ENCODE measurements at places on chromosomes 5 and 9. TPM values are rescaled to one million over a fixed set of nuclear protein-coding genes. Genes with fewer than 3 reads are reported as not detected.
A peak's percentile ranks its signal among the peaks of the same experiment; 100 is the strongest.

GRCh38 chr5:90071066-90071465 is 338.5 kb downstream of the CETN3 start:
- DNase-seq: no peak

DNA sequence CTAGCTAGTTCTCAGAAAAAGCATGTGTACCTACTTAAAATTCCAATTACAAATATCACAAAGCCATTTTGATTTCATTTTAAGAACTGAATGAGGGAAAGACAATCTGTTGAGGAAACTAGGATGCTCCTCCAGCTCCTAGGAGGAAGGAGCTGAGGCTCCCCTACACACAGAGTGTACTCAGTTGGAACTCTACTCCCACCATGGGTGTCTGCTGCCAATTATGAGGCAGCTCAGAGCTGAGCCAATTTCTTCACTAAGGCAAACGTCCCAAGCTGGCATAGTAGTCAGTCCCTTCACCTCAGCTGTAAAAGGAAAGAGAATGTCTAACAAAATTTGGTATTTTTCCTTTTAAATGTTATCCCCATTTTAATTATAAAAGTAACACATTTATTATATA is 300.0 kb upstream of the TRPC7 start:
- no peak for DNase-seq

DNA sequence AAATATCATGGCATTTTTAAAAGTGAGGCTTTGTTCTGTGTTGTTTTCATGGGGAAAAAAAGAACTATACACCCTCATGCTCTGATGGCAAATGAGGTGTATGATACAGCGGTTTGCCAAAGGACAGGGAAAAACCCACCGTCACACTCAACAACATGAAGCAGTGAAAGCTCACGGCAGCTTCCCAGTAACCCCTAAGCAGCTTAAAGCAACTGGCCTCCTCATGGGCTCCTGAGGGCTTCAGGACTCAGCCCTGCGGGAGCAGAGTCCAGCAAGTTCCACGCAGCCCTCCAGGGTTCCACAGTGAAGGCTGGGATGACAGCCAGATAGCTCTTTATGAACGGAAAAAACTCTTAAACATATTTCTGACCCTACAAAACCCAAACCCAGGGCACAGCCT is 12.9 kb downstream of the BARHL1 start:
- no peak for DNase-seq

DNA sequence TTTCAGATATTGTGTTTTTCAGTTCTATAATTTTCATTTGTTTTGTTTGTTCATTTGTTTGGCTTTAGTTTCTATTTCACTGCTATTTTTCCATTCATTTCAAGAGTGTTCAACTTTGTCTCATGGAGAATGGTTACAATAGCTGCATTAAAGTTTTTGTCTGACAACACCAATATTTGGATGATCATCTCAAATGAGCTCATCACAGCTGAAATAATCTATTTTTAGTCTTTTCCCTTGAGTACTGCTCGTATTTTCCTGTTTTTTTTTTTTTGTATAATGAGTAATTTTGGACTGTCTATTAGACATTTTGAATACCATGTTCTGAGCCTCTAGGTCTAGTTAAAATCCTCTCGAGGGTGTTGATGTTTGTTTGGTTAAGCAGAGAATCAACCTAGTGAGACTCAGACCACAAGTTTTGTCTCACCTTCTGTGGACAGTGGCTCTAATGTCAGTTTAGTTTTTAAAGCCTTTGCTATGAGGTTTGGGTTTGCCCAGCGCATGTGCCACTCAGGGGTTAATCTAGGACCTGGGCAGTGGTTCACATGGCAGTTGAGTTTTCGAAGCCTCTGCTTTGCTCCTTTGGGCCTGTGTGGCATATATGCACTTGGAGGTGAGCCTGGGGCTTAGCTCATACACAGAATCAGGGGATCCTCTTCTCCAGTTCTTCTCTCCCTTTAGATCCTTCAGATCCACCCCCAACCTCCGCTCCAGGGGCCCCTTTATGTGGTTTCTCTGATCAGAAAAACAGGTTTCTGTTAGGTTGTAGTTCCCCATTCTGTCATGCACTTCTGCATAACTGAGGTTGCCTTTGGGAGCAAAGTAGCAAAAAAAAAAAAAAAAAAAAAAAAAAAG is 79.8 kb downstream of the ARSB start:
- no peak for DNase-seq

GRCh38 chr9:99419070-99419469 is 197.0 kb downstream of the SEC61B start:
- DNase-seq: no peak

DNA sequence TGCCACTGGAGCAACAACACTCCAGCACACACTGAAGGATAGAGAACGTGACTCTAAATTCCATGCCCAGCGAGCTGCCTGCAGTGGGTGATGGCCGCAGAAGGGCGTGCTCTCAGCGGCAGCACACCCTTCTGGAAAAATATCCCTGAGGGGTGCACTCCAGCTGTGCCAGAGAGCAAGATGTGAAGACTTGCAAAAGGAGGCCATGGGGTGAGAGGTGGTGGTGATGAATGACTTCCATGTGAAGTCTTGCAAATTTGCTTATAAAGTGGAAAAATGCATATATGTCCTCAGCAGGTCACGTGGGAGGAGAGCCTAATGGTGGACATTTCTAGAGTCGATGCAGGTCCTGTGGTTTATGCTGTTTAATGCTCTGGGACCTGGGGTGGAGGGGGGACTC is 39.8 kb upstream of the COL5A1 start:
- DNase-seq: no peak

DNA sequence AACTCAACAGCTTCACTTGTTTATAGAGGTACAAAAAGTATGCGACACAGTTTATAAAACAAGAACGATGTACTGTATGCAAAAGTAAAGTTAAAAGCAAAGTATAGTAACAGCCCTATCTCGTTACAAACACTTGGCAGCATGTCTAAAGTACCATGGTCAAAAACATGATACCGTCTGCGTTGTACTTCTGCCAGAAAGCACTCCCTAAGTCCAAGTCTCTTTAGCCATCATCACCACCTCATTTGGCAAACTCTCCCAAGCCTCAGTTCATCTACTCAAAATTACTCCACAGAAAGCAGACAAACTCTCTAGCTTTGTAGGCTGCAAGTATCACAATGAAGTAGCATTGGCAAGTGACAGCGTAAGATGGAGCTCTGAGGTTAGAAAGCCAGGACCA is 73.4 kb downstream of the NFIB start:
- no peak for DNase-seq

- DNase-seq: no peak
These were observed 45.0 kb upstream of the KLF4 start for GRCh38 chr9:107534510-107535078.

DNA sequence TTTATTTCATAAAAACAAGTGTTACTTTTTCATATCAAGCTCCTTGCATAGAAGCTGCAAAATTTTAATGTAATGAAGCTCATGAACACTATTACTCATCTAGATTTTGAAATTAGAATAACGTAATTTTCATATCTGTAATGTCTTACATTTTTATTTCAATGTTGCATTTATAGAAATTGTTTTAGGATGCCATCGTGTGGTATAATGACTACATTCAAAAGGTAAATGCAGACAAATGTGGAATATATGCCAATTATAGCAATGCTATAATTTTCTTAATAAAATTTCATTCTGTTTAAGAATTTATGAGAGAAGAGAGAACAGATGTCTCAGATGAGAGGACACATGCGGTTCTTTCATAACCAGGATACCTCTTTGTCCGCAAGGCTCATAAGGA is 230.2 kb downstream of the TMEM232 start:
- DNase-seq: no peak

GRCh38 chr5:178490935-178491652 is 99.1 kb downstream of the COL23A1 start:
- no peak for DNase-seq

- DNase-seq: peak; percentile 59
These were observed 34.5 kb upstream of the MED27 start for GRCh38 chr9:132114102-132114707.

GRCh38 chr5:43592363-43592762 is 10.6 kb upstream of the NNT start:
- no peak for DNase-seq

GRCh38 chr5:109788596-109788995 is 98.9 kb downstream of the MAN2A1 start:
- DNase-seq: no peak

DNA sequence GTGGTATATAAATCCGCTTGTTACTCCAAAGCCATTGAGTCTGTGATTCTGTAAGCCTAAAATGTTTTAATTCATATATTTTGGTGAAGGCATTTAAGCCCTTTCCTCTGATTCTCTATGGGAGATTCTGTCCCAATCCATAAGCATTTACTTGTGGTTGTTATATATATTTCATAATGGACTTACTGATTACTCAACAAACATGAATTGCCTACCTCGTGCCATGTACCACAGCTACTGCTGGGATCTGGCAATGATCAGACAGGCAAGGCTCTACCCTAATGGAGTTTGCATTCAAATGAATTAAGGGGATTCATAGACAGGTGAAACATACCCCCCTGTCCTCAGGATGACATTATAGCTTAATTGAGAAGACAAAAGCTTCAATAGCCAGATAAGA is 54.5 kb downstream of the C9orf152 start:
- no peak for DNase-seq

DNA sequence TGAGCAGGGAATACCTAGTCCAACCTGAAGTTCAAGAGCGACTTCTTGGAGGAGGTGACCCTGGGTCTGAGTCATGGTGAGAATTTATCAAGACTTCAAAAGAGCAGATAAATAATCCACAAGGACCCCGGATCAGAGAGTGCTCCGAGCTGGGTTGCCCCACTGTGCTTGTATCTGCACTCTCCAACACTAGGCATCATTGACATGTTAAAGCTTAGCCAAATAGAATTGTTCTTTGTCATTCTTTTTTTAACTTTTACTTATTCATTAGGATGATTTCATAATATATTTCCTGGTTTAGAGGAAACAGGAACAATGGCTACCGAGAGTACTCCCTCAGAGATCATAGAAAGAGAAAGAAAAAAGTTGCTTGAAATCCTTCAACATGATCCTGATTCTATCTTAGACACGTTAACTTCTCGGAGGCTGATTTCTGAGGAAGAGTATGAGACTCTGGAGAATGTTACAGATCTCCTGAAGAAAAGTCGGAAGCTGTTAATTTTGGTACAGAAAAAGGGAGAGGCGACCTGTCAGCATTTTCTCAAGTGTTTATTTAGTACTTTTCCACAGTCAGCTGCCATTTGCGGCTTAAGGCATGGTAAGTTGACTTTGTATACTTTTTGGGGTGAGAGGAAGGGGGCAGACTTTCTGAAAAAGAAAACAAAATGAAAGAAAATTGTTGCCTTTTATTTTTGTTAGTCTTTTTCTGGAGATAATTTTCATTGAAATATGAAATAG is at the start of gene CARD6:
Gene CARD6 (plus strand): TSS at position 300 of the 738 bp plus-strand sequence. CDS start 16 bp downstream, at position 316.
- no peak for DNase-seq

- DNase-seq: no peak
These were observed 408.7 kb upstream of the PIK3R1 start for GRCh38 chr5:67806654-67807438.

DNA sequence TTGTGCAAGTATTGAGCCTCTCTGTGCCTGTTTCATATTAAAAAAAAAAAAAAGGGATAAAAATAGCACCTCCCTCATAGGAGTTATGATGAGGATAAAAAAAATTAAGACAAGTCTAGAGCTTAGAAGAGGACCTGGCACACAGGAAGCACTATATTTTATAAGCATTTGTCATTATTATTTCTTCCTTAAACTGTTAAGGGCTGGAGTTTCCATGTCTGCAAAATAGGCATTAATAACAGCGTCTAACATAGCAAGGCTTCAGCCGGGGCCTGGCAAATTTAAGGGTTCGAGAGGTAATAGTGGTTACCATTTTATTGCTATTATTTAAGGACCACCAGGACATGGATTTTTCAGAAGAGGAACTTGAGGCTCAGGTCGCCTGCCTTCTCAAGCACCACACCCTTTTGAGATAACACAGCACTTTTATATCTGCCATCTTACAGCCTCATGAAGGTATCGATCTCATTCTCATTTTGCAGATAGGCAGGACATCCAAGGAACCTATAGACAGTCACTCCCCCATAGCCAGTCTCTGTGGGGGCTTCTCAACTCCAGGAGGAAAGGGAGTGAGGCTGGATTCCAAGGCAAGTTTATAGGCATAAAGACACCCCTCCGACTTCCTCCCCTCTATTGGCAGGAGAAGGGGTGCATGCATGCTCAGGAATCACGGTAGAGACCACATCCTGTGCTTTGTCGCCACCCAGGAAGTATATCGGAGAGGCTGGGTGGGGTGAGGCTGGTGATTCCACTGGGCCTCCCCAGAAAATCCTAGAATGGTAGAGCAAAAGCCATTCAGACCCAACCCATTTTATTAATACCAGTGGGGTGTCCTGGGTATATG is 2.4 kb downstream of the ANXA6 start:
- peak; percentile 87 for DNase-seq

GRCh38 chr5:140182803-140183367 is 7.9 kb downstream of the CYSTM1 start:
- DNase-seq: no peak

- DNase-seq: no peak
These were observed 26.1 kb downstream of the SMIM32 start for GRCh38 chr5:136166909-136167308.

DNA sequence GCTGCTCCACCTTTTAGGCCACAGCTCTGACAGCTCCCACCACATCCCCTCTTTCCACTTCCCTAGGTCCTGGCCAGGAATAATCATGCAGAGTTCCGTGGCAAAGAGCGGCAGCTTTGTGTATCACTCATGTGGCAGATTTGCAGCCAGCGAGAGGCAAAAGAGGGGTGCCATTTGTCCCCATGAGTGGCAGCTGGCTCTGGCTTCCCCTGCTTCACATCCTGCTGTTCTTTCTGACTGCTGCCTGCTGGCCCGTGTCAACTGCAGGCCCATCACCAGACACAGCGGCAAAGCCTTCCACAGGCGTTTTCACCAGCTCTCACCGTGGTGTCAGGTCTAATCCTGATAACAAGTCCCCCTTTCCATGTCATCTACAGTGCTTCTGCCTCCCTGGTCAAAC is 430.6 kb upstream of the DAP start:
- DNase-seq: no peak

DNA sequence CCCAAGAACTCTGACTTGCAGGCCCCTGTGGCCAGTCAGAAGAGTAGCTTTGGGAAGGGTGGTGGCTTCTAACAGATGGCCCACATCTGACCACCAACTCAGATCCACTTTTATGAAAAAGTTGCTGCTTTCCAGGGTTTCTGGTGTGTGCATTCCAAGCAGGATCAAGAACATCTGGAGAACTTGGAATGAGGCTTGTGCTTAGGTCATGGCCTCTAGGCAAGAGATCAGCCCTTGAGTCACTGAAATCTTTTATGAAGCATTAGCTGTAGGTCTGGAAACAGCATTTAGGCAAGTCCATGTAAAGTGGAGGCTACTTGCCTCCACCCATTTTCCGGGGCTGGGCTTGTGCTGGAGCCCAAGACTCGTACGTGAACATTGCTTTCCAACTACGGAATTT is 433.3 kb downstream of the SH3GL2 start:
- DNase-seq: no peak

Gene CCL21
- total RNA-seq: not detected

Gene CARTPT
- not detected for total RNA-seq

Gene INSL4
- total RNA-seq: not detected

Gene ZNF658
- total RNA-seq: 3.7 TPM

Gene SPOCK1
- 0.38 TPM for total RNA-seq

Gene PCDHA12
- not detected for total RNA-seq

Gene CCDC112
- 0.40 TPM for total RNA-seq

Gene HEXB
- 74.6 TPM for total RNA-seq

Gene SMIM33
- 0.07 TPM for total RNA-seq

Gene IFNA1
- not detected for total RNA-seq

Gene LCN15
- total RNA-seq: not detected

Gene PCDHB7
- not detected for total RNA-seq

Measured in activated CD8-positive, alpha-beta memory T cell treated with anti-CD3 and anti-CD28 coated beads, Interleukin-2, amount 10 ng/mL, durations not matched to agents 7 days and 5 days (primary cell).